ENCODE measurements at places on chromosomes 3 and 15.
A peak's percentile ranks its signal among the peaks of the same experiment; 100 is the strongest.

DNA sequence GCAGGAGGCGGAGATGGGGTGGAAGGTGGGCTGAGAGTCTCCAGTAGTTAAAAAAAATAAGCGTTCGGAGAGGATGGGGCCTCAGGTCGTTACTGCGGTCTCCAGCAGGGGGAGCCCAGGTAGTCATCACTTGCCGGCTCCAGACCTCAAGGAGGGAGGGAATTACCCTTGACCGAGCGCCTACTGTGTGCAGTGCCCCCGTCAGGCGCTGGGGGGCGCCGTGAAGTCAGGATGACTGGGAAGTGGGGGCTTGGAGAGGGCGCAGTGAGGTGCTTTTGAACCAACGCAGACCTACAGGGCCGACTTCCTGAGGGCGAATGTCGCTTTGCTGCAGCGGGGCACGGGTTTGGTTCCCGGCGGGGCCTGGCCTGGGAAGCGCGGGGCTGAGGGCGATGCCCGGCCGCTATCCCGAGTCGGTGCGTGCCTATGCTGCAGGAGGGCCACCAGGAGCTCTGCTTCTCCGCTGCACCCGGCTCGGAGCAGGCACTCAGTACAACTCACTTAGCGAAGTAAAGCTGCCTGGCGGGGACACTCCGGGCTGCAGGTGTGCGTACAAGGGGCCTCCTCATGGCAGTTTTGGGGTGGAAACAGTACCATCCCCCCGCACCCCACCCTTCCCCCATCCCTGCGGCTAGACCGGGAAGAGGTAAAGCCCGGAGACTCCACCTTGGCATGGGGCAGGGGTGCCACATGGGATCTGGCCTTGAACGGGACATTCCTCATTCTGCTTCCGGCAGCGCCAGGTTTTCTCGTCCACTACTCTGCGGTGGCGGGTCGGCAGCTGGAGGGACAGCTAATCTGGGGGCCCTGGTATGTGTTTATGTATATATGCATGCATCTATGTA, 79.8 kb downstream of the RHCG start:
- peak; percentile 51 for DNase-seq

- DNase-seq, result no peak
Measured at GRCh38 chr3:134803051-134803505, 8.0 kb downstream of the EPHB1 start.

DNA sequence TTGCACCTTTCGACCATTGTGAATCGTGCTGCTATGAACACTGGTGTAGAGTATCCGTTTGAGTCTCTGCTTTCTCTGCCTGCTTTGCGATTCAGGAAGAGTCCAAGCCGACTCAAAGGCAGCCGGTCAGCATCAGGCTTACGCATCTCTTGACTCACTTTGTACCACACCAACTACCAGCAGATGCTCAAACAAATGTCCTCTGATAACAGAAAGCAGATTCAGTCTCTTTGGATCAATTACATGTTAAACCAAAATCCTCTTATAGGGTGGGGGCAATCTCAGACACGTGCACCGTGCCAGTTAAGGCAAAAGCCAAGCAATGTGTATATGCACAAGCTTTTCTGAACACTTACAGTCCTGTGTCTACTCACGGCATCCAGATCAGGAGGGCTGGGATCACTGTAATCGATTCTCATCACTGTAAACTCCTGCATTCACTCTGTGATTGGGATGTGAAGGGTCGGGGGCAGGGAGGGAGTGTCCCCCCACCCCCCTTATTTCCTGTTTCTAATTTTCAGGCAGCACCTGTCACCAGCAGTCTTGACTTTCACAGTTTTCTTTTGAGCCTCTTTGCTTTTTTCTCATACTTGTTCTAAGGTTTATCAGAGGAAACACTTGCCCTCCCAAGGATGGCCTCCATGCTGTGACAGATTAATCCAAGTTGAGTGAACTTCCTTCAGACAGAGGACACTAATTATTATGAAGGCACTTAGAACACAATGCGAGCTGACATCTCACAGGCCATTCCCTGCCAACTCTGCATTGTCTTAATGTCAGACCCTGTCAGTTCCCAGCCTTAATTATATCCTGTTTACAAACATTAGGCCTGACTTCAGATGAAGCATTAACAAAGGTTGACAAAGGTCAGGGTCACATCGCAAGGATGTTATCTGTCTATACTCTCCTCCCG, 153.5 kb downstream of the MECOM start:
- no peak for DNase-seq

GRCh38 chr3:31559872-31560534, 27.3 kb downstream of the STT3B start:
- DNase-seq, result no peak

DNA sequence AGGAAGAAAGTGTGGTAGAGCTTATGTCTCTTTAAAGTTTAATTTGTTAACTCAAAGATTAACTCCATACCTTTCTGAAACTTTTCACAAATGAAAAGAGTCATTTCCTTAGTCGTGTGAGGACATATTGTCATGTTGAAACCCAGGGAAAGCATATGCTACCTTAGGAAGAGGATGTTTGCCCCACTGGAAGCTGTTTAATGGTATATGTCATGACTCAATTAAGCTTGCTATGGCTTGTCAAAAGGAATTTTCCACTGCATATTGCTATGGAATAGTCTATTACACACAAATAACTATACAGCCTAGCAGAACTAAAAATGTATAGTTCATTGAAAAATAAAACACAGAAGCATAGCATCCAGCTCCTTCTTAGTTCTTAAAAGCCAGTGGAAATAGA, 69.9 kb downstream of the NSUN3 start:
- DNase-seq, result no peak

DNA sequence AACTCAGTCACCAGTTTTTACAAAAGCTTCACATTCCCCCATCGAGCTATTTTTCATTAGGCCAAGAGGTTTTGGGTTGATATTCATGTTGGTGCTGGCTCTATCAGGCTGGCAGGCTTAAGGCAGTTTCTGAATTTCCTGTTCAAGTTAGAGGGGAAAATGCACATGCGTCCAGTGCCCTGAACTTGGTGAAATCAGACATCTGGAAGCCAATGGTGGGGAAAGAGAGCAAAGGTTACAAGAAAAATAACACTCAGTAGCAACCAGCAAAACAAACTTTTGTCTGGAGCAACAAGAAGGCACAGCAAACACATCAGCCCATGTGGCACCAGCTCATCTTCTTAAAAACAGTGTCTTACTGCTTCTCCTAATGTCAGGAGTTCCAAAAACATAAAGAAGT, 155.6 kb upstream of the TSC22D2 start:
- no peak for DNase-seq

DNA sequence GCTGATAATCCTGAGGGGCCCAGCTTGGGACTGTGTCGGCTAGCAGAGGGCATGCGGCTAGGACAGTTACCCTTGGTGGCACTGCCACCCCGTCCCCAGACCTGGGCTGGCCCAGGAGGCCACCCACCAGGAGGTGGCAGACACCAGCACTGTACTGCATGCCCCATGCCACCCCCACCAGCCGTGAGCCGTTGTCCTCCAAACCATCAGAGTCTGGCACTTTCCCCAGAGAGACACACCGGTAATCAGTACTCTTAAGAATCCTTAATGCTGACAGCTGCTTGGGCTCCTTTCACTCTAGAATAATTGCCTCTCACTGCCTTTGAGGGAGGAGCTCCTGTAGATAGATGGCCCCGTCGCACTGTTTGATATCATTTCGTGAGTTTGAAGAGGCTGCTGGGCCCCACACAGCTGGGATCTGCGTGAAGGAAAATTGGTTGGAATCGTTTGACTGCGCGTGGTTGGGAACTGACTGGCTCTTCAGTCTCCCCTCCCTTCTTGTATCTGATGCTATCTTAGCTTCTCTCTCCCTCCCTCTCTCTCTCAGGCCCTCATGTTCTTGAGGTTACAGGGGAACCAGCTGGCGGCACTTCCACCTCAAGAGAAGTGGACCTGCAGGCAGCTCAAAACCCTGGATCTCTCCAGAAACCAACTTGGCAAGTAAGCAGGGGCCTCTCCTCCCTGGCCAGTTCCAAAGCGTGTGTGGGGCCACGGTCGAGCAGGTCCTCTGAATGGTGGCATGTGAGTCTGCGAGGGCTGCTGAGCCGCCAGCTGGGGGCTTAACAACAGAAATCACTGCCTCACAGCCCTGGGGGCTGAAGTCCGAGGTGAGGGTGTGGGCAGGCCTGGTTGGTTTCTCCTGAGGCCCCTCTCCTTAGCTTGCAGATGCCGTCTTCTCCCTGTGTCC, 94.9 kb downstream of the LRRK1 start:
- peak; percentile 29 for DNase-seq

GRCh38 chr3:38345879-38346586, 552 bp upstream of the XYLB start:
- peak; percentile 7 for DNase-seq

- DNase-seq, result no peak
Measured at GRCh38 chr3:38687321-38687720, 37.8 kb upstream of the SCN5A start.

DNA sequence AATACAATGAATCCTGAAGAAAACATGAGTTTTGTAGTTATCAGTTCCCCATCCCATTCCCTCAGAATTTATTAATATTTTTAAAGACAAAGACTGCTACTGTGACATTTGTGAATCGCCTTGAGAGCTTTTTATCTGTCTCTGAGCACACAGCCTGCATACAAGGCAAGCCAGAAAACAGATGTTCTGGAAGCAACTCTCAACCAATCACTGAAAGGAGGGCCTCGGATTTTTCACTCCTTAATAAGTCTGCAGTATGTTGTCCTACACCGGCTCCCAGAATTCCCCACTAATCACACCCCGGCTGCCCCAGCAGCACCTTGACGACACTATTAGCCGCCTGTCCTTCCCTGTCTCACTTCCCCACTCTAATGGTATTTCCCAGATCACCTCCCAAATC, 138.5 kb downstream of the ZNF621 start:
- DNase-seq, result no peak

DNA sequence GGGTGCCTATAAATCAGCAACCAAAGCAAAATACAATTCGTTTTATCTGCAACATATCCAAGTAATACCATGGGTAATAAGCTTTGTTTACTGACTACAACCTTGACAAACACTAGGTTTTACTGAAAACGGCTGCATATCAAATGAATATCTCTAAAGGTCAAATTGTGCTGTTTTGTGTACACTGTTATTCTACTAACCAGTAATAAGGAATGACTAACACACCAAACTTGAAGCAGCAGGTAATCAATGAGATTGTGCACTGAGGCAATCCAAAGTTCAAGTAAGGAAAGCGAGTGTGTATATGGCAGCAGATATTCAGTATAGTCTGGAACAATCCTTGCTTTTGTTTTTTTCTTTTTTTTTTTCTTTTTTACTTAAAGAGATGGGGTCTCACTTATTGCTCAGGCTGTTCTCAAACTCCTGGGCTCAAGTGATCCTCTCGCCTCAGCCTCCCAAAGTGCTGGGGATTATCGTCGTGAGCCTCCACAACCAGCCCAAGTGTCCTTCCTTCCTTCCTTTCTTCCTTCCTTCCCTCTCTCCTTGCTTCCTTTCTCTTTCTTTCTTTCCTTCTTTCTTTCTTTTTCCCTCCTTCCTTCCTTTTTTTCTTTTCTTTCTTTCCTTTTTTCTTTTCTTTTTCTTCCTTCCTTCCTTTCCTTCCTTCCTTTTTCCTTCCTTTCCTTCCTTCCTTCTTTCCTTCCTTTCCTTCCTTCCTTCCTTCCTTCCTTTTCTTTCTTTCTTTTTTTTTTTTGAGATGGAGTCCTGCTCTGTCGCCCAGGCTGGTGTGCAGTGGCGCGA, 34.9 kb downstream of the AP3S2 start:
- no peak for DNase-seq

DNA sequence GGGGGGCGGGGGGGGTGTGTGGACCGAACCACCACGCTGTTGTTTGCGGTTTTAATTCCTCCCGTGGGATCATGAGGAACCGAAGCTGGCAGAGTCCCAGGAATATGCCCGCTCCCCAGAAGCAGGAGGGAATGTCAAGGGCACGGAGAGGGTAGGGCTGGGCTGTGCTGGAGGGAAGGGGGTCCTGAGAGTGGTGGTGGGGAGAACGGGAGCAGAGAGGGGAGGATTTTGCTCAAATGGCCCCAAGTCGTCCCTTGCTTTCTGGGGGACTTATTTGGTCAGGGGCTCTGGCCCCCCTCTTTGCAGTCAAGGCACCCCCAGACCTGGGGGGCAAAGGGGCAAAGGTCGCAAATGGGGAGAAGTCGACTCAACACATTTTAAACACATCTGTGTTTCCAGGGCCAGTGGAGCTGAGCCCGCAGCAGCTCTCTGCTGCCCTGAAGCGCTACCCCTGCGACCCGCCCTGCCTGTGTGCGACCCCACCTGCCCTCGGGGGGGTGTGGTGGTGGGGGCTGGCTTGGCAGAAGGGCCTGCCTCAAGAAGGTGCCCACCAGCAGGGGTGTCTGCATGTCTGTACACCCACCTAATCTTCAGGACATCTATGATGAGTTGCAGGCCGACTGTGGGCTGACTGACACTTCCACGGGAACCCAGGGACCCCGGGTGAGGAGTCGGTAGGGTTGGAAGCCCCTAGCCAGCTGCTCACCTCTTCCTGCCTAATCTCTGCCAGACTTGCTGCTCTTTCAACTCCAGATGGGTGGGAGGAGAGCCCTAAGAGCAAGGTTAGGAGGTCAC, 602 bp upstream of the ATP2B2 start:
- DNase-seq, result peak; percentile 8

DNA sequence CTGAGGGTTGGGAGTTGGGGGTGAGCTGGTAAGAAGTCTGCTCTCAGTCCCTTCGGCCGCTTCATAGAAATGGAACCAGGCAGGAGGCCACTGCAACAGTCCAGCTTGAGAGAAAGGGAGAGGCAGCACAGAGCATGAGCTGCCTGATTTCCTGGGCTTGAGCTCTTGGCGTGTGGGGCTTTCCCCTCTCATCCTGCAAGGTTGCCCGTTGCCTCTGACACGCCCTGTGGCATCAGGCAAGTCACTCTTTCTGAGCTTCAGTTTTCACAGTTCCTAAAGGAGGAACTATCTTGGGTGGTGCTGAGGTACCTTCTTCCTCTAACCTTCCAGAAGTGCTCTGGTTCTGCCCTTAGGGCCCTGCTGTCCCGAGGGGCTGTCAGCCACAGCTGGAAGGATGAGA, 4.9 kb downstream of the MESP2 start:
- no peak for DNase-seq

DNA sequence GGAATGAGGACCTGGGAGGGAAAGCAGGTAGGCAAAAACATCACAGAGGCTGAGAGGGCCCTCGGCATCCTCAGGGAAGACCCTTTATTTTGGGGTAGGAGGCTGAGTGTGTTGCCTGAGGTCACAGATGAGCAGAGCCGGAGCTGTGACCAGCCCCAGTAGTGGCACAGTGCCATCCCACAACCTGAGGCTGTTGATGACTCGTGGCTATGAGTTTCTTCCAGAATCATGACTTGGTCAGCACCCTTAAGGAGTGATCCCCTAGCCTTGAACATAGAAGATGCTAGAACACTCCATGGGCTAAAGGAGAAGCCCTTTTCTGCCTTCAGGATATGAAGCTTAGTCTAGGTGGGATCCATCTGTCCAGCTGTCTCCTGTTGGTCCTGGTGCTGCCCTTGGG, 19.5 kb upstream of the CXCR6 start:
- no peak for DNase-seq

DNA sequence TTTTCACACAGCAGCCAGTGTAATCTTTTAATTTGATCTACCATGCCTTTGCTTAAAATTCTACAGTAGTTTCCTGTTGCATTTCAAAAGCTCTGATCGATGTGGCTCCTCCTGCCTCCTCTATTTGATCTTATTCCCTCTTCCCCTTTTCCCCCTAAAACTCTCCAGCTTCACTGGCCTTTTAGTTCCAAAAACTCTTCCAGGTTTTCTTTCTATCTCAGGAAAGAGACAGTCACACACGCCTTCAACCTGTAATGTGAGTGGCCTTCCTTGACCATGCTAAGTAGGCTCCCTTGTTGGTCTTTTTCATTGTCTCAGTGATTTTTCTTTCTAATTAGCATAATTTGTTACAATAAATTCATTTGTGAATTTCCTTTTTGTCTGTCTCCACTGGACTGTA, 985 bp downstream of the TEX9 start:
- DNase-seq, result peak; percentile 31

- DNase-seq, result no peak
Measured at GRCh38 chr3:36600404-36600803, 163.9 kb downstream of the DCLK3 start.
